ENCODE measurements at places on chromosomes 16 and 17.

DNA sequence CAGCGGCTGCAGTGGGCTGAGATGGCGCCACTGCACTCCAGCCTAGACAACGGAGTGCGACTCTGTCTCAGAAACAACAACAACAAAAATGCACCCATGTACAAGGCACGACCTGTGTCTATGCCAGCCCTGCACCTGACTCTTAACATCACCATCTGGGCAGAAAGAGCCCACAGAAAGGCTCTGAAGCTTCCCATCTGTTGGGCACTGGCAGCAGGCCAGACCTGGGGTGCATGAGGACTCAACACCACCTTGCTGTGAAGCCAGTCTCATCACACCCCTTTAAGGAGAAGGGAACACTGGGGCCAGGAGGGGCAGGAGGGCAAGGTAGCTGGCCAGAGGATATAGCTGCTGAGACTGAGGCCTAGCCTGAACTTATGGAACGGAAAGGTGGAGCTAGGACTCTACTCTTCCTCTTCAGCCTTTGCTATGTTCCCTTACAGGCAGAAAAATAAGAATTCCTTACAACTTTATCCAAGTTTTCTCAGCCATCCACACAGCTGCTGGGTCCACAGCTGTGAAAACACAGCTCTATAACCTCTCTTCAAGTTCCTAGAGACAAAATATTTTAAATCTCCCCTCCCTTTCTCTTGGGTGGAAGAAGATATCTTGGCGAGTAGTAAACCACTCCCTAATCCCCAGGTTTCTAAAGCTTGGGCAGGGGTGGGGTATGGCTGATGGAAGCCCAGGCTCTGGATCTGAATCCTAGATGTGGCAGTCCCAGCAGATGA lies 2.8 kb downstream of the ELOB start:
- no peak for DNase-seq

GRCh38 chr16:81537721-81538561 lies 93.3 kb downstream of the CMIP start:
- DNase-seq: no peak

DNA sequence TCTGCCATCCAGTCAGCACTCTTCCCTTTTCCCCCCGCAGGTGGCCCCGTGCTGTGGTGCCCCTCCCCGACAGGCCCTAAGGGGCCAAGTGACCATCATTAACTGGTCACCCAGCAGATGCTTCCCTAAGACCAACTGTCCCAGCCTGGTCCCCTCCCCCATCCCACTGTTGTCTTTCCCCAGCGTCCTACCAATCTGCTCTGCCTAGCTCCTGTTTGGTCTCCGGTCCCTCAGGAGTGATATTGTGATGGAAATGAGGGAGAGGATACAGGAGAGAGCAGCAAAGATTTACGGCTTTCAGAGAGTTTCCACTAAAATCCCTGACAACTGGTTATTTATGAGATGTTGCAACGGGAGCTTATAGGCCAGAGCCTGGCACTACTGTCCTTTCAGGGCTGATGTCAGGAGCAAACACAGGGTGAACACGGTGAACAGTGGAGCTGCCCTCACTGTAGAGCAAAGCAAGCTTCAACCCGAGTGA lies 1.4 kb upstream of the TTLL6 start:
- no peak for DNase-seq

DNA sequence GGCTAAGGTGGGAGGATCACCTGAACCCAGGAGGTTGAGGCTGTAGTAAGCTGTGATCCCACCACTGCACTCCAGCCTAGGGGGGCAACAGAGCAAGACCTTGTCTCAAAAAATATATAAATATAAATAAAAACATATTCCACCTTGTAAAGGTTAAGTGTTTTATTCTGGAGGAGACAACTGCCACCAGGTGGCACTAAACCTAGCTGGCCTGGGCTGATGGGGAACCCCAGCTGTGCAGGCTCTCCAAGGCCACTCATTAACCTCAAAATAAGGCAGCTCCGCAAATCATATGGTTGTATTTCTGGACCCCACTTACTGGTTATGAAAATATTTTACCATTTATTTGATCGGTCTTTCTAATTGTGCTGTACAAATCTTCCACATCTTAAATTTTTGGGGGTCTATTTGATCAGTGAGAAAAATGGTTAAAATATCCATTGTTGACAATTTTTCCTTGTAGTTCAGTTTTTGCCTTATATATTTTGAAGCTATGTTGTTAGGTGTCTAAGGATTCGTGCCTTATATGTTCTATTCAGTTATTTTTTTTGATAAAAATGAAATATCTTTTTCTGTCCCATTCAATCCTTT lies 8.5 kb upstream of the ICAM2 start:
- DNase-seq: peak; percentile 60

- no peak for DNase-seq
These were observed 63.4 kb upstream of the TANC2 start for GRCh38 chr17:62902531-62903220.

- DNase-seq: no peak
These were observed 246.7 kb upstream of the SDK2 start for GRCh38 chr17:73890831-73891405.

DNA sequence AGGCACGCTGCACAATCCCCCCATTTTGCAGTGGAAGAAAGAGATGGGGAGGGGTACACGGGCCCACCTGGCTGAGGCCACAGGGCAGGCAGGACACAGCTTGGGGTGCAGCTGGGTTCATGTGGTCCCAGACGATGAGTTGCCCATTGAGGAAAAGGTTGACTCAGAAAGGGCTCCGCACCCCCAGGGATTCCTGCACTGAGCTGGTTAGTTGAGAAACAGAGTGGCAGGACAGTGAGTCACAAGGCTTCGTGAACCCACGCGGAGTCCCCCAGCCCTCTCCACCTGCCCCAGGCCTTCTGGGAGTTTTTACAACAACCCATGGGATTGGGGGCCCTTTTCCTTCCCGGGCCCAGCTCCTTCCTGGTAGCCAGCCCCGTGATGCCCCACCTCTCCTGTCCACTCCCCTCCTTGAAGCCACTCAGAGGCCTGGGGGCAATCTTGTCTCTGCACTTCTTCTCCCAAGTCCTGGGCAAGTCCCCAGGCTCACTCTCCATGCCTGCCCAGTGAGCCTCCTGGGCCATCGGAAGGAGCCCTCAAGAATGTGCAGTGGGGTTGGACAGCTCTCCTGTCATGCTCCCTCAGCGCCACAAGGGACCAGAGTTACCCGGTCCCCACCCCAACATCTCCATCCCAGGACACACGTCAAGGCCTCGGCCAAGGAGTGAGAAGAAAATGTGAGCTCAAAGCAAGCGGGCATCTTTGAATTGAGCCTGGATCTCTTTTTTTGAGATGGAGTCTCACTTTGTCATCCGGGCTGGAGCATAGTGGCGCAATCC lies 251.2 kb downstream of the PARN start:
- no peak for DNase-seq

GRCh38 chr17:64345689-64346376 lies 44.8 kb downstream of the PECAM1 start:
- no peak for DNase-seq

- no peak for DNase-seq
These were observed 7.2 kb upstream of the IGFALS start for GRCh38 chr16:1800701-1801100.

DNA sequence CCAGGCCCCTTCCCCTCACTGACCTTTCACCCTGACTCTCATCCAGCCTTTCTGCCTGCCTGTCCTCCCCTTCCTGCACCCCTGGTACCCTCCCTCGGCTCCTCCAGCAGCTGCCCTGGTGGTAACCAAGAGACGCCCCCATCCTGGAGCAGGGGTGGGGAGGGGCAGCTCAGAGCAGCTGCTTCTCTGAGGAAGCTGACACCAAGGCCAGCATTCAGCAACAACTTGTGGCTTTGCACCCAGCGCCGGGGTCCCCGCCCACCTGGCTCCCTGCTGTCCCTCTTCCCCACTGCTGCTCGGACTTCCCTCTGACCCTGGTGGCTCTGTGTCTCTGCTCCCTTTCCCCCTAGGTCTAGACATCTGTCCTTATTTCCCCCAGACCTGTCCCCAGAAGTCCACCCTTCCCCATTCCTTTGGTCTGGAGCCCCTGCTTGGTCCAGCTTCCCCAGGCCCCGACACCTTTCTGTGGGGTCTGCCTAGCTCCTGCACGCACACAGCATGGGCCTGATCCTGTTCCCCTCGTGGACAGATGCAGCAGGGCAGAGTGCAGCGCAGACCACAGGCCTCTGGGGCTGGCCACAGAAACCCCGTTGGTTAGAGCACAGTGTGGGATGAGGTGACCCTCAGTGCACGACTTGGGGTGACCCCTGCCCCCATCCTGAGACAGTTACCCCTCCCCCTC lies 1.2 kb upstream of the ATP2A1 start:
- peak; percentile 59 for DNase-seq

GRCh38 chr16:67546761-67547422 lies 15.4 kb upstream of the CTCF start:
- DNase-seq: peak; percentile 81

GRCh38 chr16:1014771-1015495 lies 33.4 kb downstream of the SOX8 start:
- no peak for DNase-seq

GRCh38 chr16:69918241-69918640 lies 32.9 kb upstream of the CLEC18A start:
- no peak for DNase-seq

GRCh38 chr17:77610518-77610893 lies 348.0 kb upstream of the TNRC6C start:
- DNase-seq: no peak

GRCh38 chr16:53852678-53853077 lies 148.7 kb downstream of the FTO start:
- no peak for DNase-seq

- peak; percentile 92 for DNase-seq
These were observed 43.2 kb downstream of the C16orf82 start for GRCh38 chr16:27109666-27110523.

- no peak for DNase-seq
These were observed 51.8 kb downstream of the SYT17 start for GRCh38 chr16:19219836-19220235.

DNA sequence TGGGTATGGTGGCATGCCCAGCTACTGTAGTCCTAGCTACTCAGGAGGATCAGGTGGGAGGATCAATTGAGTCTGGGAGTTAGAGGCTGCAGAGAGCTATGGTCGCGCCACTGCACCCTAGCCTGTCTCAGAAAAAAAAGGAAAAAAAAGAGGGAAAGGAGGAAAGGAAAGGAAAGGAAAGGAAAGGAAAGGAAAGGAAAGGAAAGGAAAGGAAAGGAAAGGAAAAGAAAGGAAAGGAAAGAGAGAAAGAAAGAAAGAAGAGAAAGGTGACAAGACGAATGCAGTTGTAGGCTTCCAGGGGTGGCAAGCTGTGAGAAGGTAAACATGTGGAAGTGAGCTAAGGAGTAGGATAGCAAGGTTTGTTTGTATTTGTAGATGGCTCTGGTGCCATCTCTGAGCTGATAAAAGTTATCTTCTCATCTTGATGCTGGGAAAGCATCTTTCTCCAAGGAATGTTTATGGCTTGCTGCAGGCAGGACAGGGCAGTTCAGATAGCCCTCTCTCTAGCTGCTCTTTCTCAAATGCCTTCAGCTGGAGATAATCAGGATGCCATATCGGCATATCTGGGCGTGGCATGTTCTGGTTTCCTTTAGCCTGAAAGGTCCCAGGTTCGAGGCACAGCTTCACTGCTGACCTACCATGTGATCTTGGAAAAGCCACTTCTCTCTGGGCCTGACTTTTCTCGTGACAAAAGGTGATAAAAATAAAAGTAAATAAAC lies 2.8 kb upstream of the NOS2 start:
- no peak for DNase-seq

GRCh38 chr17:38559051-38559879 lies 46.5 kb downstream of the SRCIN1 start:
- DNase-seq: peak; percentile 76

- DNase-seq: no peak
These were observed 14.1 kb upstream of the G6PC1 start for GRCh38 chr17:42886283-42887176.

- no peak for DNase-seq
These were observed 40.8 kb downstream of the METRNL start for GRCh38 chr17:83119987-83120864.

DNA sequence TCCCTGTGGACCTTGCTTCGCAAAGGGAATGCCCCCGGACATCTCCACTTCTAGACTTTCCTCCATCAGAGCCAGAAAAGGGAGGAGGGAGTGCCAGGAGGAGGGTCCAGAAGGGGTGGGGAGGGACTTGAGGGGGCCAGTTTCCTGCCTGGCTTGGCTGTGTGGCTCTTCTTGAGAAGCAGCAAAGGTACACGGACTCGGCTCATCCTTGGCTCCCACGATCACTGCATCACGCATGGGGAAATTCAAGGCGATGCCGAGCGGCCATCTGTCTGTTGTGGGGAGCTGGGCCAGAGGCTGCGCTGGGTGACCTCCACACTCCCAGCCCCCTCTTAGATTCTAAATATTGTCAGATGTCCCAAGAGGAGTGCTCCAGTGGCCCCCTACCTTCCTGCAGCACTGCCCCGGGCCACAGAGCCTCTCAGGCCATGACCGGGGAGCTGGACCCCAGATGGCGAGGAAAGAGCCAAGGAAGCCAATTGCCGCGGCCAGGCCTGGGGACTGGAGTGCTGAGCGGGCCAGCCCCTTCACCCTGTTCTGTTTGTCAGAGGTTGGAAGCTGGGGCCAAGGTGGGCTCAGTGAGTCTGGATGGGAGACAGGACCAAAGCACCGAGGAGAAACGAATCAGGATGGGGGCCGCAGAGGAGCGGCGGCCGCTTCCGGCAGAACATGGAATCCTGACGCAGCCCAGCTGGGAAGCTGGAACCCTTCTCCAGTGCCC lies 104.5 kb downstream of the RBFOX3 start:
- DNase-seq: no peak

DNA sequence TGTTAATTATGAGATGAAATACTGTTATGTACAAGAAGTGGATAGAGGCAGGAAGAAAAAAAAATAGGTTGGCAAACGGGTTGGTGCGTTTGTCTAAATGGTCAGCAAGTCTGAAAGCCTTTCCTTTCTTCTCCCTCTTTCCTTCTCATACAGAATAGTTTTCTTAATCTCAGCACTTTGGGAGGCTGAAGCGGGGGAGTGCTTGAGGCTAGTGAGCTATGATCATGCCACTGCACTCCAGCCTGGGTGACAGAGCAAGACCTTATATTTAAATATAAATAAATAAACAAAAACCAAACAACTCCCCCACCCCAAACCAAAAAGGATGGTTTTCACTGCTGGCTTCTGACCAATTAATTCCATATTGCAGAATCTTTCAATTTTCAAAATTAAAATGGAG lies 74.7 kb upstream of the CORO6 start:
- no peak for DNase-seq

GRCh38 chr16:19735074-19735867 lies 17.2 kb downstream of the IQCK start:
- DNase-seq: no peak

DNA sequence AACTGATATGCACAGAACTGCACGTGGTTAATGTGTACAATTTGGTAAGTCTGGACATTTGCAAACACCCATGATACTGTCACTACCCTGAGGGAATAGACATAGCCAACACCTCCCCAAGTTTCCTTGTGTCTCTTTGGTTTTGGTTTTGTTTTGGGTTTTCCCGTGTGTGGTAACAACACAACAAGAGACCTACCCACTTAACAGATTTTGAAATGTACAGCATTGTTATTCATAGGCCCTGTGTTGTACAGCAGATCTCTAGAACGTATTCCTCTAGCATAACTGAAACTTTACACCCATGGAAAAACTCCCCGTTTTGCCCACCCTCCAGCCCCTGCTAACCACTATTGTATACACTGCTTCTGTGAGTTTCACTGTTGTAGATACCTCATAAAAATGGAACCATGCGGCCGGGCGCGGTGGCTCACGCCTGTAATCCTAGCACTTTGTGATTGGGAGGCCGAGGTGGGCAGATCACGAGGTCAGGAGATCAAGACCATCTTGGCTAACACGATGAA lies 76.3 kb upstream of the TBC1D3K start:
- DNase-seq: no peak

- DNase-seq: no peak
These were observed 3.9 kb downstream of the TSPOAP1 start for GRCh38 chr17:58324409-58325288.

- DNase-seq: peak; percentile 82
These were observed 140.6 kb downstream of the VPS53 start for GRCh38 chr17:574061-574460.
